ENCODE measurements at places on chromosomes 12 and 14. TPM values are rescaled to one million over a fixed set of nuclear protein-coding genes. Genes with fewer than 3 reads are reported as not detected.

DNA sequence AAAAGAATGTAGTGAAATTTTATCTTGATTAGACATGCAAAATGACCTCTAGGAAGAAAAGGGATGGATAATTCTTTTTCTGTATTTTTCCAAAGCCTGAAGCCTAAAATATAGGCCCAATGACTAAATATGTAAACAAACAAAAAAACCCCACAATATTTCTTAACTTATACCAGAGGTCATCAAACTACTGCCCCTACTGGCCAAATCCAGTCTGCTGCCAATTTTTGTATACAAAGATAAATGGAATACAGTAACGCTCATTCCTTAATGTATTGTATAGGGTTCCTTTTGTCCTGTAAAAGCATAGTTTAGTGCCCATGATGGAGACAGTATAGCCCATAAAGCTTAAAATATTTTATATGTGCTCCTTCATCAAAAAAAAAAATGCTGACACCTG lies 145.7 kb upstream of the ALG10 start:
- DNase-seq = no peak

DNA sequence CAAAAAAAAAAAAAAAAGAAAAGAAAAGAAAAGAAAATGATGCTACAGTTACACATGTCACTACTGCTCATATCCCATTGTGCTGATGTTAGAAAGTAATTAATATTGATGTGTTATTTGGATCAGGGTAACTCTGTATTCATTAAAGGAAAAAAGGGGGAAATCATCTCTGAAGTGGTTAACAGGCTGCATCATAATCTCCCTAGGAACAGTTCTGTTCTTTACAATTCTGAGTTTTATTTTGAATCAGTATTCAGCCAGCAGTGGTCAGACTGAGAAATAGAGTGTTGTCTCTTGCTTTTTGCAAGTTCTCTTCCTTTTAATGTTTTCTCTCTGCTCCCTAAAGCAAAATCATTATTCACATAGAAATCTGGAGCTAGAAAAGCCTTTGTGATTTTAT lies 128.6 kb upstream of the CRY1 start:
- no peak for DNase-seq

- peak; percentile 42 for DNase-seq
Measured at GRCh38 chr12:14629832-14630710, 62.4 kb upstream of the PLBD1 start.

- DNase-seq = no peak
Measured at GRCh38 chr12:105348561-105348960, 18.1 kb downstream of the C12orf75 start.

DNA sequence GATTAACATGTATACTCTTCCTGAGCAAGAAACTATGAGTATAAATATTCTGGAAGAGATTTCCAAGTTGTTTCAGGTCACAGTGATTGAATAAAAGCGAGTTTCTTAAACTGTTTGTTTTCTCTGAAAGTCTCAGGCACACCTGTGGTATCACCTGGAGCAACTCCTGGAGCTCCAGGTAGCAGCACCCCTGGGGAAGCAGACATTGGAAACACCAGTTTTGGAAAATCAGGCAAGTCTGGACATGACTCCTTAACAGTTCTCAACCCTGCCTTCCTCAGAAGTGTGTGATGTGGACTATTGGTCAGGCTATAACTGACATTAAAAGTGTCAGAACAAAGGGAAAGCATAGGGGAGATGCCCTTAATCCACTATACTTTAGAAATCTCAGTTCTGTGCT lies 217.6 kb upstream of the CNTN1 start:
- no peak for DNase-seq

DNA sequence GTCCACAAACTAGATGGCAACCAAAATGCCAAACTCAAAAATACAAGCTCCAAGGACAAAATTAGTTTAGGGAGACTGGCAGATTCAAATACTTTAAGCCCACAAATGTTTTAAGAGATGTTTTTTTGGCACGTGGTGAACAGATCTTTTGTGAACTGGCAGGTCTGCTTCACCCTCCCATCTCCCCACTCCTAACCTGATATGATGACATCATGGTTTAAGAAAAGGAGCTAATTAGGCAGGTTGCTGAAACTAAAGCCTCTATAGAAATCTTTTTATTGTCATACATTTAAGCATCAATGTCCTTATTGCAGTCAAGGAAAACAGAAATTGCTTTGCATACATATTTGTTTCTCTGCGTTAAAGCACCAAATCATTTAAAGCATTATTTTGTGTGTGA lies 5.8 kb downstream of the LRIG3 start:
- DNase-seq = no peak

GRCh38 chr12:52307836-52308805 lies 13.1 kb downstream of the KRT83 start:
- peak; percentile 40 for DNase-seq

RNASE2 gene
- not detected for total RNA-seq

TMTC3 gene
- total RNA-seq = 7.2 TPM

MMP14 gene
- 2.6 TPM for total RNA-seq

COL2A1 gene
- total RNA-seq = 0.27 TPM

LAG3 gene
- total RNA-seq = 215 TPM

CYP46A1 gene
- not detected for total RNA-seq

RNASE12 gene
- not detected for total RNA-seq

RIMBP2 gene
- total RNA-seq = not detected
